Stimulated activated CD4-positive, alpha-beta T cell treated with anti-CD3 and anti-CD28 coated beads, Interleukin-1b, Interleukin-23, amount 100 ng/mL, for 1 hour (primary cell): ENCODE measurements at places on chromosomes 6 and 20.

- DNase-seq, result no peak
Measured at GRCh38 chr6:111615916-111616612, 10.4 kb upstream of the TRAF3IP2 start.

GRCh38 chr20:8057871-8058270 is 38.3 kb upstream of the TMX4 start:
- DNase-seq, result no peak

DNA sequence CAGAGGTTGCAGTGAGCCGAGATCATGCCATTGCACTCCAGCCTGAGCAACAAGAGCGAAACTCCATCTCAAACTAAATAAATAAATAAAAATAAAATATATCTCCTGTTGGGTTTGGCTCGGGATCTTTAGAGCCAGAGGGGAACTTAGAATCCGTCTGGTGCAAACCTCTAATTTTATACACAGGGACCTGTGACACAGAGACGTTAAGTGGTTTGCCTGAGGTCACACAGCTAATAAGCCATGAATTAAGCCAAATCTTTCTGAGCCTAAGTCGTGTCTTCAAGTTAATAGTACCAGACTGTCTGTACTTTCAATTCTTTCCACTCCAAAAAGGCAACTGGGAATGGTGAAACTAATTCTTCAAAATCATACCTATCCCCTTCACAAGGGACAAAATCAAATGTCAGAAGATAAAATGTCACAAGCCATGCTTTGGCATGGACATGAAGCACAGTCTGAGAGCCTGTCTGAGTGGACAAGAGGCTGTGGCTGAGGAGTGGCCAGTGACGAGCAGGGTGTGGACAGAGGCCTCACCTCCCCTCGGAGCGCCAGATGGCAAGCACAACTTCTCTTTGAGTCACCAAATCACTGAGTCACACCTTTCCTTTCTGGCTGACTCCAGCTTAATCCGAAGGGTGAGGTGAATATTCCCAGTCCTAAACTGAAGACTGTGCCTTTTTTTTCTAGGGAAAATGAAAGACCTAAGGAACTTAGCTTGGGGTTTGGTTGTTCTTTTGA is 177.4 kb downstream of the TFAP2A start:
- no peak for DNase-seq

- DNase-seq, result no peak
Measured at GRCh38 chr6:148470156-148470555, 127.5 kb downstream of the SASH1 start.

- no peak for DNase-seq
Measured at GRCh38 chr20:8918145-8918544, 150.7 kb upstream of the PLCB4 start.

DNA sequence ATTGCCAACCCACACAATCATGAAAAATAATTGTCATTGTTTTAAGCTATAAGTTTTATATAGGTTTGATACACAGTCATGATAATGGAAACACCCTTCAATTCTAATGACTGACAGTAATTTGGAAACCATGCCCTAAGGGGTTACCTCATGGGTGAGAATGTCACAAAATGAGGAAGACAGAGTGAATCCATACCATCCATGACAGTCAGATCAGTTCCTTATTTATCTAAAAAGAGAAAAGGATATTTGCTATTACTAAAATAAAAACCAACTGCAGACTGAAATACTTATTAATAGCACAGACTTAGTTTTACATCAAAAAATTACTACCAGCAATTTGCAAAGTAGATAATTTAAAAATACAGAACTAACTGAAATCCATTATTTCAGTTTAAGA is 437.8 kb downstream of the UTRN start:
- no peak for DNase-seq

DNA sequence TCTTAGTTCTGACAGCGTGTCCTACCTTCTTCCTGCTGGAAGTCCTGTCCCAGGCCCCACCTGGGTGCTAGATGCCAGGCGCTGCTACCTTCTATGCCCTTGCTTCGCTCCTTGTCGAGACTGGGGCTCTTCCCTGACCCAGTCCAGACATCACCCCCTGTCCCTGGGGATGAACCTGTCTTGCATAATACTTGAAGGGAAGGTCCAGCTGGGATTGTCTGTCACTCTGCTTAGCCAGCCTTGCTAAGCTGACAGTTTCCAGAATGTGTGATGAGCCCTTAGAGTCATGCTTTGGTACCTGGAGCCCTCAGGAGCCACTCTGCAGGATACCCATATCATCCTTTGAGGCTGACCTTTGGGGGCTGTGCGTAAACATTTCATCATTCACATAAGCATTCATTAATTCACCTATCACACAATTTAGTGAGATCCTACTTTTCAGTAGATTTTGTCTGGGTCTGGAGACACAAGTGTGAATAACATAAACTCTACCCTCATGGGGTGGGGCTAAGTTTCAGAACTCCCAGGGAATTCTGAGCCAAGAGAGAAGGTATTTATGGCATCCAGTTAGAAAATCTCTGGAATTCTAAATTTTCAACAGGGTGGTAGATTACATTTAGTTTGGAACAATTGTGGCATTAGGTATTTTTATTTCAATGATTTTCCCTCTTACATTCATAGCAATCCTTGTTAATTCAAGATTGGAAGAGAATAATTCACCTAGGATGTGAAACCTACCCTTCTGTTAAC is 151.1 kb upstream of the HDAC2 start:
- no peak for DNase-seq

DNA sequence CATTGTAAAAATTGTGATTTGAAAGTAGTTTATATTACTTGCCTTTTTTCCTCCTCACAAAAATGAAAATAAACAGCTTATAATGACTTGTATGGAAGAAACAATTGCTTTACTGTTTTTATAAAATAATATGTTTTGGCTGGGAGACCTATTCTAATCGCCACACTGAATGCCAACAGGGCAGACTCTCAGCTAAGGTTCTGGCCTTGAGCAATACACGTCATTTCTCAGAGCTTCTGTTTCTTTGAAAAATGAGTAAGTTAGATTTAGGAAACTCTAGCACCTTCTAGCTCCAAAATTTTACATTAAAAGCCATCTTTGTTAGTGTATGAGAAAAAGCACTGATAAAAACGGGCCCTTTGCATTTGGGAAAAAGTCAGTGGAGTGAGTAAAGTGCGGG is 166.6 kb downstream of the ARID1B start:
- DNase-seq, result no peak

GRCh38 chr6:119584088-119584487 is 234.5 kb upstream of the MAN1A1 start:
- no peak for DNase-seq

- DNase-seq, result peak; percentile 28
Measured at GRCh38 chr6:42260972-42261371, 43.3 kb upstream of the MRPS10 start.
